ENCODE measurements at places on chromosomes 3 and 15.
A peak's percentile ranks its signal among the peaks of the same experiment; 100 is the strongest.

GRCh38 chr3:17507480-17507879 is 235.0 kb downstream of the TBC1D5 start:
- DNase-seq = no peak

GRCh38 chr3:14280326-14280725 is 101.7 kb downstream of the LSM3 start:
- DNase-seq = no peak

- DNase-seq = peak; percentile 33
Observed at GRCh38 chr3:43363621-43364266, 77.4 kb downstream of the SNRK start.

DNA sequence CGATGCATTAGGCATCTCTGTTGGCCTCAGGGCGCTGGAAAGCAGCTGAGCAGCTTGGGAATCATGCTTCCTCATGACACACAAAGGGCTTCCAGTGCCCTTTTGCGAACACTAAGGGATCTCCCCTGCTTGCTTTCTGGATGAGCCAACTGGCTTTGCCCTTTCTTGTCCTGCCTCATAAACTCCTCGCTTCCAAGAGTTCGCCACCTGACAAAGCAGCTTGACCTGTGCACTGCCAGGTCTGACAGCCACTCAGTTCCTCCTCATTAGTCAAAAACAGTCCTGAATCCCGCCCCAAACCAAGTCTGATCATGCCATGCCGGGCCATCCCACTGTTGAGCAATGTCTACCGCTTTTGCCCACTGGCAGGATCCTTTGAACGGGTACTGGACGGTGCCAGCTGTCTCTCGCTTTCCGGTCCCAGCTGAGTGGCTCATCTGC is 265.4 kb upstream of the LYSMD4 start:
- no peak for DNase-seq

- no peak for DNase-seq
Observed at GRCh38 chr3:153829606-153830170, 291.5 kb upstream of the ARHGEF26 start.

DNA sequence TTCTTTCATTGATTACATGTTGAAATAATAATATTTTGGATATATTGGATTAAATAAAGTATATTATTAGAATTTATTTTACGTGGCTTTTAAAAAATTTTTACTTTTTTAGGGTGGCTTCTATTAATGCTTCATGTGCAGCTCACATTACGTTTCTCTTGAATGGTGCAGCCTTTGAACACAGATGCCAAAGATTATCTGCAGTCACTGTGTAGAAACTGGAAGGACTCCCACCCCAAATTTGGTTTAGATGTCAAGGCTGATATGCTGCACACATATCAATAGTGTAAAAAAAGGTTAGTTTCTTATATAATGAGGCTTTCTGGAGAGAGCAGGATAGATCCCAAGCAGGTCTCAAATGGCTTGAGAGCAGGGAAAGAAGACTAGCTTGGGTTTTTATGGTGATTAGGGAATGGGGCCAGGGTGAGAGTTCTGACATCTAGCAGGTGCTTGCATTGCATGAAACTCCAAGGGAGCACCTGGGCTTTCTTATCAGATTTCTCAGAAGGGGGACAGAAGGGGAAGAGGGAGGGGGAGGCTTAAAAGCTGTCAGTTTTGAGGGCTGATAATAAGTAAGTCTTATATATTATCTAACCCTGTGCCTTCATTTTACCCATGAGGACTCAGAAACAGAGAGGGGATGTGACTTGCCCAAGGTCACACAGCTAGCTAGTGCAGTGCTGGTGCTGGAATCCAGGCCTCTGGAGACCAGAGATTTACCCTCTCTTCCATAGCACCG is 89.6 kb downstream of the CHST2 start:
- DNase-seq = no peak

- peak; percentile 14 for DNase-seq
Observed at GRCh38 chr3:69012100-69012799, 1.2 kb downstream of the EOGT start.

GRCh38 chr3:23835087-23835486 is 29.3 kb downstream of the UBE2E1 start:
- DNase-seq = no peak

Data from brain microvascular endothelial cell (primary cell).